ENCODE measurements at places on chromosomes 12 and 14.
A peak's percentile ranks its signal among the peaks of the same experiment; 100 is the strongest.

- DNase-seq = peak; percentile 67
Measured at GRCh38 chr12:93786656-93787397, 109.7 kb downstream of the CRADD start.

- DNase-seq = peak; percentile 47
Measured at GRCh38 chr14:35331605-35332516, 39.7 kb downstream of the PSMA6 start.

DNA sequence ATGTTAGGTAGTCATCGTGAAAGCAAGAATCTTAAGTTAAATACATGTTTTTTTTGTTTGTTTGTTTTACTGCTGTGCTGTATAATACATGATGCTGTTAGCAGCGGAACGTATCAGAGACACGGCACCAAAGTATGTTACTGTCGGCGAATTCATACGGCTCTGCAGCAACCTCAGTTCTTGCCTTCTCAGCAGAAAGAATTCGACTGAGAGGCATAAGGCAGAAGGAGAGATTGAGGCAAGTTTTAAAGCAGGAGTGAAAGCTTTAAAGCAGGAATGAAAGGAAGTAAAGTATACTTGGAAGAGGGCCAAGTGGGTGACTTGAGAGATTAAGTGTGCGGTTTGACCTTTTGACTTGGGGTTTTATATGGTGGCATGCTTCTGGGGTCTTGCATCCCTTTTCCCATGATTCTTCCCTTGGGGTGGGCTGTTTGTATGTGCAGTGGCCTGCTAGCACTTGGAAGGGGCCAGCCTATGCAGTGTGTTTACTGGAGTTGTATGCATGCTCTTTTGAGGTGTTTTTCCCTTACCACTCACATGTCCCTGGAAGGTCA is 23.7 kb downstream of the LEMD3 start:
- no peak for DNase-seq

DNA sequence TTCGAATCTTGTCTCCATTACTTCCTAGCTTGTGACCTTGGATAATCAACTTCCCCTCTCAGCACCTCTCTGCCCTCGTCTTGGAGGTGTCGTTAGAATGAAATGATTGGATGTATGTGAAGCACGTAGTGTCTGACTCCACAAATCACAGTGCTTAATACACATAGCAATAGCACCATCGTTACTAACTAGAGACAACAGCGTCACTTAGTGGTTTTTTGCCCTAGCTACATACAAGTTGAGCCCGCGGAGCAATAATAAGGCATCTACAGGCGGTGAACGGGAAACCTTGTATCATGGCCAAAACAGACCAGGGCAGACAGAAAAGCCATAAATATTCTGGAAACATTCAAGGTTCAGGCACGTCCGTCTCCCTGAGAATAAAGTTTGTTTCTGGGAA is 154.9 kb downstream of the ASCL4 start:
- peak; percentile 1 for DNase-seq

DNA sequence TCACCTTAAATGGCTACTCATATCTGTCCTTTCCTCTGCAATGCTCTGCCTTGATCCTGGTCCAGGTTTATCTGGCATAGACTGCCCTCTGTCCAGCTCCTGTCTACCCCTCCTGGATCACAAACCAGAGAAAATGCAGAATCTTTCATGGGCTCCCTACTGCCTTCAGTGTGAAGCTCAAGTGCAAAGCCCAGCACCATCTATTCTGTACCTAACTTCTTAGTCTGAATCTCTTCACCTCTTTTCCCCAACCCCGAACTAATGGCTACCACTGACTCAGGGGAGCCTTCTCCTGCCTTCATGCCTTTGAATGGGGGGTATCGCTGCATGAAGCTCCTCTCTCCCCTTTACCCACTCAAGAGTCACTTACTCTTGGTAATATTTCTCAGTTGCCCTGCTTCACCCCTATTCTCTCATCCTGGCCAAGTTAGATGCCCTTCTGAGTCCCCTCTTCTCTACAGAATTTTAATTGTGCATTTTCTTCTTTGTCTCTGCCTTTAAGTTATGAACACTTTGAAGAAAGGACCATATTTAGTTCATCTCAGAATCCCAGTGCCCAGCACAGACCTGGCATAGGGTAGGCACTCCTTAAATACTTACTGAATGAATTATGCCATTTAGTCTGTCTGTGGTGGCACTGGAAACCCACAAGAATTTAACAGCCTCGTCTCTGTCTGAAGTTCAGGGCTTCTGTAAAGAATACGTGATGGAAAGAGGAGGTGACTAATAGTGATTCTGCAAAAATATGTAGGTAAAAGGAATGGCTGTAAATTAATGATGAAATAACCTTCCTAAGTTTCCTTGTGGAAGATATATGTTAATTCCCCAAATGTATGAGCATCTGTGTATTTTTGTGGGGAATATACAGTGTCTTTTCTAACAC is 191.3 kb upstream of the AMIGO2 start:
- DNase-seq = peak; percentile 80

- DNase-seq = peak; percentile 85
Measured at GRCh38 chr12:93518725-93519124, 51.4 kb downstream of the MRPL42 start.

DNA sequence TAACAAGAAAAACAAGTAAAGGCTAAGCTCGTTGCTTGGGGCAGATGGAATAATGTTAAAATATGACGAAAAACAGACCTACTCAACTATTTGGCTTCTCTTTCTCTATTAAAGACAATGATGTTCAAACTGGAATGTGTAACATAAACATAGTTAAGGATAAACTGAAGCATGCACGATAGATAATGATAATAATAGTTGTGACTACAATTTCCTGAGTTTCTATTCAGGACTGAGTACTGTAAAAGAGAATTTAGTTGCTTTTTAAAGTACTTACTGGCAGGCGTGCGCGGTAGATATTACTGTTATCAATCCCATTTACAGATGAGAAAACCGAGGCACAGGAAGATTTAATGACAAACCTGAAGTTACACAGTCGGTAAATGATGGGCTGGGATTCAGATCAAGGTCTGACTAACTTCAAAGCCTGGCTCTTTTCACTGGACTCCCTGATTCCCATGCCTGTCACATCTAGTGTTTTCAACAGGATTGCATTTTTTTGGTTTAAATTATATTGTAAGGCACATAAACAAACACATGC is 103.0 kb downstream of the CRADD start:
- DNase-seq = peak; percentile 49

GRCh38 chr12:6548966-6549683 is 6.7 kb downstream of the IFFO1 start:
- DNase-seq = peak; percentile 89

- peak; percentile 61 for DNase-seq
Measured at GRCh38 chr12:1360441-1361210, 233.8 kb downstream of the FBXL14 start.

DNA sequence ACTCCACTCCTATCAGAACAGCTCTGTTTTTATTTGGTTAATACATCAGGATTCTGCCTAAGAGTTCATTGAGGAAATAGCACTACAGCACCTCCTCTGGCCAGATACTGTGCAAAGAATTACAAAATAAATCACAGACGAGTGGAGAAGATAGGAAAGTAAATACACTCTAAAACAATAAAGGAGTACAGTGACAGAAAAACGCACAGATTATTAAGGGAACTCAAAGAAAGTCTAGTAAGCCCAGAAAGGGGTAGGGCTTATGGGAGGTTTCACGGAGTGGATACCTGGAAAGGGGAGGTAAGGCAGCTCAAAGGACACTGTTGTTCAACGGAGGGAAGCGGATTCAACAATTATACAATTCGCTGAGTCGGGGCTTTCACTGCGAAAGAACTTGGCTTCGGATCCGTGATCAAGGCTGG is 5.5 kb downstream of the OR10AD1 start:
- peak; percentile 72 for DNase-seq

- no peak for DNase-seq
Measured at GRCh38 chr12:80838708-80839107, 99.0 kb downstream of the LIN7A start.

DNA sequence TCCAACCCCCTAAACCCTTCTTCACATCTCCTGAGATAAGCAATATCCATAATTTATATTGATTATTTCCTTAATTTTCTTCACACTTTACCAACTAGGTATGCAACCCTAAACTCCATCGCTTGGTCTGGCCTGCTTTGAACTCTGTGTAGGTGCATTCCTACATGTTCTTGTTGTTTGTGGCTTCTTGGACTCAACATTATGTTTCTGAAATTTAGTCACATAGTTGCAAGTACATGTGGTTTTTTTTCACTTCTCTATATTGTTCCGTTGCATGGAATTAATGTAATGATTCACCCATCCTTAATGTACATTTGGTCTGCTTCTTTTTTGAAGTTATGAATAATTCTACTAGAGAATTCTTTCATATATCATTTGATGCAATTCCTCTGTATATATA is 1.6 kb upstream of the TAS2R30 start:
- DNase-seq = no peak

GRCh38 chr12:108779998-108780688 is 48.8 kb upstream of the CORO1C start:
- no peak for DNase-seq

GRCh38 chr12:127628645-127629044 is 638.3 kb upstream of the TMEM132C start:
- DNase-seq = peak; percentile 75

All from HCEC 1CT (cell line).